ENCODE measurements at places on chromosomes 1 and 21.
A peak's percentile ranks its signal among the peaks of the same experiment; 100 is the strongest.

DNA sequence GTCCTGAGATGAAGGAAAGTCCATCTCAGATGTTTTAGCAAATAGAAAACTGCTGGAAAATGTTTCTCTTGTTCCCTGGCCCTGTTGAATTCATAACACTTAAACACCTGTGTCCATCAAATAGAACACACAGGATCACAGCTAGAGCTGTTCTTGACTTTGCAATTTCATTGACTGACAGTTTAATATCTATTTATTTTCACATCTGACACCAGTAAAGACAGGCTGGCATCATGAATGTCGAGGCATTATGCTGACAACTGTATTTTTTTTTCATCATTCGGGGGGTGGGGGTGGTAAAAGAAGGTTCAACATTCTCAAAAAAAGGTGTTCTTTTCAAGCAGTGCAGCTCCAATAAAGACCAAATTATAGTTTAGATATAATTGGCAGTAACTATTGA lies 591.2 kb upstream of the PTBP2 start:
- no peak for DNase-seq

GRCh38 chr21:31190516-31190915 lies 152.2 kb upstream of the KRTAP19-8 start:
- no peak for DNase-seq

DNA sequence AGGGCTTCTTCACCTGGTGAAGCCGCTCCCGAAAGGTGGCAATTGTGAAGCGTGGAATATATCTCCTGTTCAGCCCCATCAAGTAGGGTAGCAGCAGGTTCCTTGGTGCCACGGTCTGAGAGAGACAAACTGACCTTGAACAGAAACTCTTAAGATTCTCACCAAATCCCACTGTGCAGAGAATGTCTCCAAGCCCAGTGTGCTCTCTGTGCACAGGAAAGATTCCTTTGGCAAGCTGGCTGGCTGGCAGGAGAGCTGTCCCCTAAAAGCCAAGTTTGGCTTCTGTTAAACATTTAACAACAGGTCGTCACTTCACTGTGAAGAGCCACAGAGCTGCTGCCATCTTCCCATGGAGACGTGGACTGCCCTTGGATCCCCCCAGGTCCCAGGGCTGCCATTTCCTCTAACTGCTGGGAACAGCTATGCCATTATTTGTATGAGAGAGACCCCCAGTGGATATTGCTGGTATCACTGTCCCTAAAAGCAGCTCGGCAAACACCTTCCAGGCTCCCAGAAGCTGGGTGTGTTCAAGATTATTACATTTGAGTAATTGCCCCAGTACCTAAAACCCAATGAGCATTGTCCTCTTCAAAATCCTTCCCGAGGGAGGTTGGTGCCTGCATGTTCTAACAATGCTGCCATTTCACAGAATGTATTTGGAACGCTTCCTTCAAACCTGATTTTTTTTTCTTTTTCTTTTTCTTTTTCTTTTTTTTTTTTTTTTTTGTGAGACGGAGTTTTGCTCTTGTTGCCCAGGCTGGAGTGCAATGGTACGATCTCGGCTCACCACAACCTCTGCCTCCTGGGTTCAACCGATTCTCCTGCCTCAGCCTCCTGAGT lies 71.8 kb downstream of the CD58 start:
- DNase-seq, result no peak

DNA sequence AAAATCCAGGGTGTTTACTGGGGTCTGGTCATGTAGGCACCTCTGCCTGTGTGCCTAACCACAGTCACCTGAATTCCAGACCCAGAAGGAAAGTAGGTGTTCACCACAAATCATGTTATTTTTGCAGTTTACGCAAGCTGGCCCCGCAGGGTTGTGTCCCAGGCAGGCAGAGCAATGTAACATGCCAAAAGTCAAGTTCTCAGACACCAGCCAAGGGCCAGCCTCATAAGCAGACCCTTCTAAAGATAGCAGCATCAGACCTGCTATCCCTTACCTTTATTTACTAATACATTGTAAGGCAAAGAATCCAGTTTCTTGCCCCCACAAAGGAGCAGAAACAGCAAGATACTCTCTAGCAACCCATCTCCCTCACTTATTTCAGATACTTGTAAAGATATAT lies 83.0 kb downstream of the GPR161 start:
- DNase-seq, result no peak

GRCh38 chr1:173421286-173421685 lies 55.8 kb upstream of the PRDX6 start:
- DNase-seq, result no peak

DNA sequence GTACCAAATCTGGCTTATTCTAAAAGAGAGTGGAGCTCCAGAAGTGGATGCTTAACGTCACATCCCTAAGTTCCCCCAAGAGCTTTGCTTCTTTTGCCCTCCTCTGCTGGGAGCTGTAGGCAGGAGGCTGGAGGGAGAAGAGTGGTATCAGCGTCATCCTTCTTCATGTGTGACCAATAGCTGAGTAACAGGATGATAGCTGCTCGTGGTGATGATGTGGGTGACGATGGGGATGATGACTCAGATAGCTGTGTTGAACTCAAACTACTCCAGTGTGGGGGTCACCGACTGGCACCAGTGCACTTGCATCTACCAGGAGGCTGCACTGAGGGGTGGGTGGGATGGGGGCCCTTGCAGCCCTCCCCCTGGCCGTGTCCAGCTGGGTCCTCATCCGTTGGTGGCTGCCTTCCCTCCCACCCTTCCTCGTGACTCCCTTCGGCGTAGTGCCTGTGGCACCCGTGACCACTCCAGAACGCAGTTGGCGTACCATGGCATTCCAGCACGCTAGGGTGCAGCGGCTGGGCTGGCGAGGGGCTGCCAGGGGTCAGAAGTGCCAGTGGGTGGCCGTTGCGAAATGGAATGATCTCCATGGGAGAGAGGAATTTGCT lies 1.1 kb downstream of the IGFN1 start:
- DNase-seq, result peak; percentile 74

DNA sequence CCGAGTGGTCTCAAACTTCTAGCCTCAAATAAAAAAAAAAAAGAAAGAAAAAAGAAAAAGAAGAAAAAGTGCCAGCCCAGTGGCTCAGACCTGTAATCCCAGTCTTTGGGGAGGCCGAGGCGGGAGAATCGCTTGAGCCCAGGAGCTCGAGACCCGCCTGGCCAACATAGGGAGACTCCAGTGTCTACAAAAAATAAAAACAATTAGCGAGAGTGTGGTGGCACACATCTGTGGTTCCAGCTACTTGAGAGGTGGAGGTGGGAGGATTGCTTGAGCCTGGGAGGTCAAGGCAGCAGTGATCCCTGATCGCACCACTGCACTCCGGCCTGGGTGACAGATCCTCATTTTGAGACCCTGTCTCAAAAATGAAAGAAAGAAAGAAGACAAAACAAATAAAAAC lies 1.4 kb upstream of the PTGFRN start:
- DNase-seq, result no peak

DNA sequence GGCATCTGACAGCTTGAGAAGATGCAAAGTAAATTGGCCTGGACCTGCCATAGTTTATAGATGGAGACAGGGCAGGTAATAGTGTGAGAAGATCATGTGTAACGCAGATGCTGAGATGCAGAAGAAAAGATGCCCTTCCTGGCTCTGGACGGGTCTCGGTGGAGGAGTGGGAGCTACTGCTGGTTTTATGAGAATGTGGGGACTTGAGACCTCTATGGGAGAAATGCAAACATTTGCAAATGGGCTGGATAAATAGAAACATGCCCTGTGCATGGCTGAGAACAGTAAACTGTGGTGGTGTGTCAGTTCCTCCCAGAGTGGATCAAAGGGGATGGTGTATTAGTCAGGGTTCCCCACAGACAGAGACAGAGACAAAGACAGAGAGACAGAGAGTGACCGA lies 21.9 kb downstream of the UBASH3A start:
- no peak for DNase-seq

- DNase-seq, result peak; percentile 74
These were observed 43.4 kb downstream of the FHAD1 start for GRCh38 chr1:15290382-15290781.

- no peak for DNase-seq
These were observed 43.2 kb downstream of the NEK2 start for GRCh38 chr1:211632117-211632807.

DNA sequence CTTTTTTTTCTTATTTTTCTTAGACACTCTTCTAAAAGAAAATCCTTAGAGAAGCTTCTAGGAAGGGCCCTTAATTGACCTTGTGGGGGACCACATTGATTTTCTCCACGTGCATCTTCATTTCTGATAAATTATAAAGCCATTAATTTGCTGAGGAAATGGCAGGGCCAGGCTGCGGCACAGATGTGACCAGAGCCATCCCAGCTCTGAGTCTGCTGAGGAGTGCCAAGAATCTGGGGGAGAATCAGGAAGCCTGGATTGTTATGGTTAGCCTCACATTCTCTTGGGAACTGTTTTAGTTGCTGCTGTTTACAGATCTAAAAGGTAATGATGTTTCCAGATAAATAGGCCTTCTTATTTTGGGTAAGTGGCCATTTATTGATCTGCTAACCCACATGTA lies 16.2 kb downstream of the PROX1 start:
- DNase-seq, result no peak

DNA sequence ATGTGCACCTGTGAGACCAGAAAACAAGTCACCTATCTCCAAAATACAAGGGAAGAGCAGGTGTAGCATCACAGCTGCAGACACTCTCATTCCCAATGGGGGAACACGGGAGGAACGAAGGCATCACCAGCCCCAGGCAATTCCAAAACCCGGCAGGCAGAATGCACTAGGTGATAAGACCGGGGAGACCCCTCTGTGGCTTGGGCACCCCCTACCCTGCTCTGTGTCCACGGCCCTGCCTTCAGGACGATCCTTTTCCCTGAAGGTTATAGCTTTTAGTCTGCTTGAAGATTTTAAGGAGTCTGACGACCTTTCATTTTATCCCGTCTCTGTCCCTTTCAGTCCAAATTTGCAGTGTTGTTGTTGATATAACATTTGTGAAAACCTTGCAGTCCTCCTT lies 19.2 kb downstream of the TRPM2 start:
- no peak for DNase-seq

DNA sequence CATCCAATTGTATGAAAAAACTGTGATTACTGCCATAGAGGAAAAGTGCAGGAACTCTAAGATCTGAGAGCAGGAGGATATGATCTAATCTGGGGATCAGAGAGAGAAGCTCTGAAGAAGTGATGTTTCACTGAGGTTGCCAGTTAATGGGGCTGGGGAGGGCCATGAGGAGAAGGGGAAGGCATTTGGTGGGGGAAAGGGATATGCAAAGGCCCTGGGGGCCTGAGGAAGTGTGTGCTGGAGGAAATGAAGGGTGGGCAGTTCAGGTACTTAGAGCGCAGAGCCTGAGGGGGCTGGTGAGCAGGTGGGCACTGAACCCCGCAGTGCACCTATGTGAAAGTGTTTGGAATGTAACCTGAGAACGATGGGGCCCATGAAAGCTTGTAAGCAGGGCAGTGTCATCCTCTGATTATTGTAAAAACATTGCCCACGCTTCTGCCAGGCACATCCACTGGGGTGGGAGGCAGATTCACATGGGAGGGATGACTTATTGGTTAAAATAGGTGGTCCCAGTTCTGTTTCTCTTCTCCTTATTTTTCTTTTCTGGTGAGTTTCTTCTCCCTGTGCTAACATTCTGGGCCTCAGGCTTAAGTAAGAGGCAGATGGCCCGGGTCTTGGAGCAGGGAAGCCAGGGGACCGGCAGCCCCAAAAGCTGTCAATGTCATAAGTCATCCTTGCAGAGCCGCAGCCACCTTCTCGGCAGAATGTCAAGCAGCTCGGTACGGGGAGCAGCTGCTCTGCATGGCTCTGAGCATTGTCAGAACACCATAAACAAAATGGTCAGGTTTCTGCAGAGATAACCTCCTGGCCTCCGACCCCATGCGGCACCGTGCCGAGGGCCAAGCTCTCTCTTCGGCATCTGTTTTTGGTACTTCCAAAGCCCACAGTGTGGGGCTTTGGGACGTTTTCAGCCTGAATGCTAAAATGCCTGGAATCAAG lies 492.0 kb upstream of the VAMP3 start:
- DNase-seq, result no peak

DNA sequence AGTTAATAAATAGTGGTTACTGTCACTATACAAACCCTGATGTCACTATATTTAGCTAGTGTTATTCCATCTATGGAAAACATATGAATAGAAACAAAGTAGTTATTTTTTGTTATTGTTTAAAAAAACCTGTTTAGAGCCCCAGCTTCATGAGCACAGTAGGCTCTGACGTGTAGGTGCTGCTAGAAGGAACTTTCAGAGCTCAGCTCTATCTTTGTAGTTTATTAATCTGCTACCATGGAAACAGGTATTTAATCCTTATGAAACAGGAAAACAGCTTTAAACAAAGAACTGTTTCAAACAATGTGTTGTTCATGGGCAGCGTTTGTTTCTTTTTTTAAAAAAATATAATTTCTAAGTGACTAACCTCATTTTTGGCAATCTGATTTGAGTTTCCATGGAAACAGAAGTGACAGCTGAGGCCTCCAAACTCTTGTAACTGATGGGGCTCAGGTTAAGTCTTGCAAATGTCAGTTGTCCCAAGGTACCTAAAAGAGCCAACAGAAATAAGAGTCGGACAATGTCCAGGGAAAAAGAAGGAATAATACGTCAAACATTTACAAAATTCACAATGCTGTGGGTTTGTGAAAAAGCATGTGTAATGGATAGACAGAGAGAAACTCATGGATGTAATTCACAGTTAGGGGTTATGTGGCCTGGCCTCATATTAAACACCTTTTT lies 162.0 kb upstream of the C21orf91 start:
- no peak for DNase-seq

DNA sequence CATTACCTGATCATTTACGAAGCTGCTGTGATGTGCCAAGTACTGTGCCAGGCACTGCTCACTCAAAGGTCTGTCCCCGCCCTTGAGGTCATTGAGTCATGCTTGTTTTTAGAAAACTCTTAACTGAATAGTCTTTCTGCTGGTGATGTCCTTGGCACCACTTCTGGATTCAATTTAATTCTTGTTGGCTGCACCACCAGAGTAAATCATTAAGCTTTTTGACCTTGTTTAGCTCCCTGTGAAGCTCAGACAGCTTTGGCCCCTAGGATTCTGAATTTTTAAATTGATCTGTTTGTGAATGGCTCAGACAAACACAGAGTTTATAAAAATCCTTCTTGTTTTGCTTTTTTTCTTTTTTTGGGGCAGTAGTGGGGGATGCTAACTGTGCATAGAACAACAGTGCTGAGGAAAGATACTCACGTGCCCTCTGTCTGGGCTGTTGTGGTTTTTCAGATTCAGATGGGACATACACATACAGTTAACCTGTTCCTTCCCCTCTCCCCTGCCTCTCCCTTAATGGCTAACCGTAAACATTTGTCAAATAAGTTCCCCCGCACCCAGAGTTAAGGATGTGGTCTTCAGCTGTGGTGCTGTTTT lies 67.6 kb downstream of the MTR start:
- no peak for DNase-seq

DNA sequence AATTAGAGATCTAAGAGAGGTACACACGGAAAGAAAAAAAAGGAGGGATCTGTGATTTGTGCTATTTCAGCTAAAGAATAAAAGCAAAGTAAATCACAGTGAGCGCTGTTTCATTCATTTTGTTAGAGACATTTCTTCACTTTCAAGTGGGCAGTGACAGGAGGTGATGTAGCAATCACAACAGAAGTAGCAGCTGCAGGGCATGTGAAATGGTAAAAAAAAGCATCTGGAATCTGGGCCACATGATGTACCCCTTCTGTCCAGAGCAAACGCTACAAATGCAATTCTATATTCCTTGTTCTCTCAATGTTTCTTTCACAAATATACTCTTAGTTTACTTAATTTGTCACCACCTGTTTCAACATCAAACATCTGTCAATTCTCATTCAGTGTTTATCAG lies 786.5 kb downstream of the LRRIQ3 start:
- DNase-seq, result no peak

GRCh38 chr1:24089027-24089742 lies 22.8 kb downstream of the MYOM3 start:
- DNase-seq, result no peak
